ENCODE measurements at places on chromosomes 2 and 18.

GRCh38 chr2:219851801-219852481 is 224.5 kb downstream of the SLC4A3 start:
- no peak overlapping the region for H3K27ac ChIP-seq
- no peak overlapping the region for H3K4me3 ChIP-seq
- no peaks in the 10 kb centered on the region for H3K4me1 ChIP-seq
- H3K27me3 ChIP-seq = peaks cover 17% of the 10 kb centered on the region

DNA sequence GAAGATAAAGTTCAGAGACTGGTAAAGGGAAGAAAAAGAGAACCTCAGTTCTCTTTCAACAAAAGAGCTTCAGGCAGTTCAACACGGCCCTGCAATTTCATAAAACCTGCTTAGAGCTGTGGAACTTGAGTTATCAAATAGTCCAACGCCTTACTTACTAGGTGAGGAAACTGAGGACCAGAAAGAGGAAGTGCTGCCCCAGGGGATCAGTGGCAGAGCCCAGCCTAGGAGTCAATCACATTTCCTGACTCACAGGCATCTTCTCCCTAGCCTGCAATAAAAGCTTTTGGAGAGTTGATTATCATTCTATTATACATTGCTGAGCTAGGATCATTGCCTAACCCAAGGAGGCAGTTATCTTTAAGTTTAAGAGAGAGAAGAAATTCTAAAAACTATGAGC is 77.4 kb downstream of the TXNL1 start:
- H3K36me3 ChIP-seq = no peaks in the 10 kb centered on the region
- no peak overlapping the region for H3K27ac ChIP-seq
- H3K27me3 ChIP-seq = no peaks in the 10 kb centered on the region
- no peaks in the 10 kb centered on the region for H3K4me1 ChIP-seq

GRCh38 chr18:35289293-35289692 is 736 bp downstream of the ZSCAN30 start:
- peaks cover 12% of the 10 kb centered on the region for H3K4me1 ChIP-seq
- H3K4me3 ChIP-seq = peak overlapping the region; percentile 79
- peak overlapping the region; percentile 84 for H3K27ac ChIP-seq
- DNase-seq = no peak
- H3K36me3 ChIP-seq = peaks cover 10% of the 10 kb centered on the region

GRCh38 chr2:85318222-85319074 is 9.3 kb downstream of the TGOLN2 start:
- peaks cover 87% of the 10 kb centered on the region for H3K36me3 ChIP-seq
- peak; percentile 65 for DNase-seq
- no peaks in the 10 kb centered on the region for H3K27me3 ChIP-seq
- H3K27ac ChIP-seq = no peak overlapping the region
- peaks cover 31% of the 10 kb centered on the region for H3K4me1 ChIP-seq

GRCh38 chr2:48397281-48397680 is 132.7 kb upstream of the STON1 start:
- H3K27ac ChIP-seq = no peak overlapping the region
- H3K36me3 ChIP-seq = no peaks in the 10 kb centered on the region
- no peaks in the 10 kb centered on the region for H3K4me1 ChIP-seq
- DNase-seq = no peak

Data from tibial artery (tissue), 4 donors.